ENCODE measurements at places on chromosomes 6 and 20. TPM values are rescaled to one million over a fixed set of nuclear protein-coding genes. Genes with fewer than 3 reads are reported as not detected.

Gene LHFPL5
- total RNA-seq = not detected

Gene CHMP4B
- 71.9 TPM for total RNA-seq

Gene TTLL9
- not detected for total RNA-seq

DNA sequence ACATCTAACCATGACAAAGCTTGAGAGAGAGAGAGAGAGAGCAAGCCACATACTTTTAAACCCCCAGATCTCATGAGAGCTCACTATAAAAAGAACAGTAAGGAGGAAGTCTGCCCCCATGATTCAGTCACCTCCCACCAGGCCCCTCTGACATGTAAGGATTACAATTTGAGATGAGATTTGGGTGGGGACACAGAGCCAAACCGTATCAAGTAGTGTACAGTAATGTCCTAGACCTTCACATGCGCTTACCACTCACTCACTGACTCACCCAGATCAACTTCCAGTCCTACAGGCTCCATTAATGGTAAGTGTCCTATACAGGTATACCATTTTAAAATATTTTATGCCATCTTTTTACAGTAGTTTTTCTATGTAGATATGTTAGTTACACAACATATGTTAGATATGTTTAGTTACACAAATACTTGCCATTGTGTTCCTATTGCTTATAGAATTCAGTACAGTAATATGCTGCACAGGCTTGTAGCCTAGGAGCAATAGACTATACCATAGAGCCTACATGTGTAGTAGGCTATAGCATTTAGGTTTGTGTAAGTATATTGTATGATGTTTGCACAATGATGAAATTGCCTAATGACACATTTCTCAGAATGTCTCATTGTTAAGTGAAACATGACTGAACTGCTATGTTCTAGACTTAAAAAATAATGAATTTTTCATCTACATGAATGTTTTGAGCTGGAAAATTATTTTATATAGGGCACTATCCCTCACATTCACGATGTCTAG lies 11.7 kb downstream of the TSPYL1 start:
- DNase-seq = no peak

GRCh38 chr6:88612631-88613030 lies 350.8 kb downstream of the RNGTT start:
- DNase-seq = no peak

DNA sequence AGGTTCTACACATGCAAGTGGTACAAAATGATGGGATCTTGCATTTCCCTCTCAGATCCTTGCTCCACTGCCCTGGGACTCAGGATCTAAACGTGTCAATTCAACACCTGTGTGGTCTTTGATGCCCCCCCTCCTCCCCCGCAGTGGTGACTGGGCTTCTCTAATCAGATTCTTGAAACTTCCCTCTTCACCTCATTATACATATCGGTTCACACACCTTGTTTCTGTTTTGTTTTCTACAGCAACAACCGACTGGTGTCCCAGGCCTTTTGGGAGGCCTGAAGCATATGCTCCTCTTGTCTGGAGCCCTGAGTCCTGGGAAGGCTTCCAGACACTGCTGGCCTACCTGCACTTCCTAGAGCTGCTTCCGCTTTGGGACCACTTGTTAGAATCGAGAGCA lies 20.0 kb downstream of the SAMD3 start:
- no peak for DNase-seq
